Large intestine (tissue), 12 donors: ENCODE measurements at places on chromosomes 12 and 14. TPM values are rescaled to one million over a fixed set of nuclear protein-coding genes. Genes with fewer than 3 reads are reported as not detected.

PPP1R12A gene
- polyA plus RNA-seq = 60.8 TPM

DNA sequence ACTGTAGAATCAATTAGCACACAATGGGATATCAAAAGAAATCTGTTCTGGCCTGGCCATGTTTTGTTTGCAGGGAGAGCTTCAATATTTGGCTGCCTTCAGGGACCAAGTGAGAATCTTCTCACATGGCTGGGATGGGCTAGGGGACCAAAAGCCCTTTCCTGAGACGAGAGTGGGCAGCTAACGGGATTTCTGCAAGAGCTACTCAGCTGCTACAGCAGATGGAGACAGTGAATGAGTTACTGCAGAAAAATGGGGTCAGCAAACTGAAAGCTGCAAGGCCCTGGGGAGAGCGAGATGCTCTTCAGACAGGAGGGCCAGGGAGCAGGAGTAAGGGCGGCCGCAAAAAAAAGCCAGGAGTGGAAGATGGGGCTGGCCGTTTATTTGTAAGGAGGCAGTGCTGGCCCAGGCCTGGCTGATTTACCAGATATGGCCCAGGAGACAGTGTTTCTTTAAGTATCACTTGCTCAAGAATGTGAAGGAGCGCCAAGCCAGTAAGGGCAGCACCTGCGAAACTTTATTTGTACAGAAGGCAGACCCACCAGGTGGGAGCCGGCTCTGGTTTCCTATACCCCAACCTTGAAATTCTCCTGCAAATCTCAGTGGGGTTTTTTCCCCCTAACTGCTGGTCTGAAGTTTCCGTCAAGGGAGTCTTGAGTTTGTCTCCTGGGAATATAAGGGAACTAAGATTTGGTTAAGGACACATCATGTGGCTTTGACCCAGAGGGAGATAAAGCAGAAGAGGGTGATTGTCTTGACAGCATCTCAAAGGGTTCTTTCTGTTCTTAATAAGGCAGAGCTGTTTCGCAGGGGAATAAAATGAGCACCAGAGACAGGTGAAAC is 57.8 kb downstream of the SSH1 start:
- DNase-seq = no peak

DNA sequence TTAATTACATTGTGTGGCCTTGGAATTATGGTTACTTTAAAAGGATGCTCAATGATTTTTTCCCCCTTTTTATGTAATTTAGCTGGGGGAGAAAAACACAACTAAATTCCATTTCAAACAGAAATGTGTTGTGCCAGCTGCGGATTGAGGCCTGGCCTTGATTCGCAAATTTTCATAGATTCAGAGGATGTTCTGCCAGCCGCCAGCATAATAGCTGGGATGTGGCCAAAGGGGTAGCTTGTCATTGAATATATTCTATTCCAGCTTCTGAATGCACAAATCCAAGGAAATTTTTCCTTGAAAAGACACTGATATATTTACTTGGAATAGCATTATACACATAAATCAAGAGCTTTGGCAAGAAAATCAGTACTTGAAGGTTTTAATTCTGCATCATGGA is 43.7 kb downstream of the TRHDE start:
- DNase-seq = no peak

DNA sequence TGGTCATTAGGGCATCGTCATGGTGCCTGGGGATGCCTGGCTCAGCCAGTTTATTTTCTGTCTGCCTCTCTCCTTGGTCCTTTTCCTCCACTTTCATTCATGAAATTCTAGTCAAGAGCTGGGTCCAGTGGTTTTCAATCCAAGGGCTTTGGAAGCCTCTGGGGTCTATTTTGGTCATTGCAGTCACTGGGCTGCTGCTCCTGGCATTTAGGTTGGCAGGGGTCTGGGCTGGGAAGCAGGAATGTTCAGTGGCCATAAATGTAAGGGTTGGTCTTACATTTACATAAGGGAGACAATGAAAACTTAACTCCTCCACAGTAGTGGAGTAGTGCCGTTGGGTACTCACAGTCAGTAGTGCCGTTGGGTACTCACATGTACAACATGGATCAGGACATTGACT is 48.1 kb downstream of the PTPN11 start:
- DNase-seq = no peak

DNA sequence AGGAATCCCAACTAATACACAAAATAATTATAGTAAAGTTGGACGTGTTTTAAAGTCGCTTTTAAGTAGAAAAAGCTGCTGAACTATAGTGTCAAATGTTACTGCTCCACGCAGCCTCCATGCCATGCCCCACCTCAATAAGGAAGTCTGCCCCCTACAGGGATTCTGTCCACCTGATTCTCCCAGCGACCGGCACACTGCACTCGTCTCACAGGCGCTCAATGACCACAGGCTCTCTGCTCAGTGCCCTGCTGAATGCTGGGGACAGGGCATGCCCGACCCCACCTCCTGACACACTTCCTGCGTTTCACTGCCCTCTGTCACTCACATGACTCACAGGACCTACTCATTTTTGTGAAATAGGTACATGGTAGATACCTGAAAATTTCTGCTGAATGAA is 48.9 kb downstream of the BDKRB1 start:
- DNase-seq = no peak
